ENCODE measurements at places on chromosomes 7 and 10.

DNA sequence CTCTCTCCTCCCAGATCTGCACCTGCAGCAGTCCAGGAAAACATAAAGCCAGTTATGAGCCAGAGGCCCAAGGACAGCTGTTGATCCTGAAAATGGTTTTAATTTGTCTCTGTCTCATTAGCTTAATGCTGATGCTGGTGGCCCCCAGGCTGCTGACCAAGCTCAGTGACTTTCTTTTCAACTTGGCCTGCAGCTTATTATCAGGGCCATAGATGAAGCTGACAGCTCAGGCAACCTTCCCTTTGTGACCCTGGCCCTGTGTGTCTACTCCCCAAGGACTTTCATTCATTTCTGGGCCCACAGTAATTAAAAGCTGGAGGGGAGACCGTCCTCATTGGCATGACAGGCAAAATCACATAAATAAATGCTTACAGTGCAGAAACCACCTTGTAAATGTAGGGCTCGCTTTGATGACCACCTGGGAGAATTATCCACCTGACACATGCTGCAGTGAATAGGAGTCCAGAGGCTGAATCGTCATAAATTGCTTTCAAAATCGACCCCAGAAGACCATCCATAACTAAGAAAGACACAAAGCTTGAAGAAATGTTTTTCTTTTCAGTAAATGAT is 138.5 kb downstream of the NPY start:
- no peak for DNase-seq

DNA sequence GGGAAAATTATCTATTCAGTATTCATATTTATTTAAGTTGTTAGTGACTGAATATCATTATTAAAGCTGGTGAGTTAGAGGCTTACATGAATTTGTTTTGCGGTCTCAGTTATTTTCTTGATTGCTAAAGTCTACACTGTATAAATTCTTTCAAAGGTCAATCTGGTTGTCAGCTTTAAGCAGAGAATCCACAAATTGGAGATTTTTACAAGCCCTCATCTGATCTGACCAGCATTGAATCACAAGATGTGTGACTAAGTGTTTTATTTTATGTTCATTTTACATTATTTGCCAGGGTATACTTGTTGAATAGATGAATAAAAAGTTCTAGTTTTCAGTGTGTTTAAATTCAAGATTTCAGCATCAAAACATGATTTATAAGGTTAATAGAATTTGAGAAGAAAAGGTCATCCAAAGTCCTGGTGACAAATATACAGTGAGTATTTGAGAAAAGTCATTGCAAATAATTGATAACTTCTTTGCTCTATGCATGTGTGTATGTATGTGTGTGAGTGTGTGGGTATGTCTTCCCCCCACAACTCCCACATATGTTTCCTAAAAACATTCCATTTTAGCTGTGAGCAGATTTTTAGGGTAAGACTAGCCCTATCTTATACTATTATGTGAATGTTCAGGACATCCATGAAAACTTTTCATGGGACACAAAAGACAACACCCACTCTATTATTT is 4.4 kb downstream of the SEMA3A start:
- no peak for DNase-seq

DNA sequence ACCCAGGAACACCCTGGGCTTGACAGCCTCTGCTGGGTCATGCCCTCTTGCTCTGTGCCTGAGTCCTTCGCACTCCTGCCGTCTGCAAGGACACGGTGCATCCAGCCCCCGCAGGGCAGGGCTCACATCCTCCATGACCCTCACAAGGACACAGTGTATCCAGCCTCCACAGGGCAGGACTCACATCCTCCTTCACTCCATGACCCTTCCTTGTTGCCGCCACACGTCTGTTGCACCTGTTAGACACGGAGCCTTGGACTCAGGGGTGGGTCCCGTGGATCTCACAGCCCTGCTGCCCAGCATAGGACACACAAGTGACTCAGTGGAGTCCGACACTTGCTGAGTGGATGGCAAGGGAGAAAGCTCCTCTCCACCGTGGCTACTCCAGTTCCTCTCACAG is 500.8 kb downstream of the DNAJB6 start:
- DNase-seq, result no peak

DNA sequence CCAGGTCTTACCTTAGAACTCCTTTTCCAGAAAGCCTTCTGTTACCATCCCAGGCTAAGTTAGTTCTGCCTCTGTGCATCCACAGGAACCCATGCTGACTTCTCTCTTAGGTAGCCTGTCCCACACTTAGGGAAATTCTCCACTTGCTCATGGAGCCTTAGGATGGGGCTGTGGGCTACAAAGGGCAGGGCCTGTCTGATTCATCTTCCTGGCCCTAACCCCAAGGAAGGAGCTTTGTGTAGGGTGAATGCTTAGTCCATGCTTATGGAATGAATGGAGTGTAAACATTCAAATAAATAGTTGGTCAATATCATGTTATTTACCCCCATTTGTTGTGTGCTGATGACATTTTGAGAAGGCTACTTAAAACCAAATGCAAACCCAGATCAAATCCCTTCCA is 54.7 kb downstream of the EMX2 start:
- no peak for DNase-seq

DNA sequence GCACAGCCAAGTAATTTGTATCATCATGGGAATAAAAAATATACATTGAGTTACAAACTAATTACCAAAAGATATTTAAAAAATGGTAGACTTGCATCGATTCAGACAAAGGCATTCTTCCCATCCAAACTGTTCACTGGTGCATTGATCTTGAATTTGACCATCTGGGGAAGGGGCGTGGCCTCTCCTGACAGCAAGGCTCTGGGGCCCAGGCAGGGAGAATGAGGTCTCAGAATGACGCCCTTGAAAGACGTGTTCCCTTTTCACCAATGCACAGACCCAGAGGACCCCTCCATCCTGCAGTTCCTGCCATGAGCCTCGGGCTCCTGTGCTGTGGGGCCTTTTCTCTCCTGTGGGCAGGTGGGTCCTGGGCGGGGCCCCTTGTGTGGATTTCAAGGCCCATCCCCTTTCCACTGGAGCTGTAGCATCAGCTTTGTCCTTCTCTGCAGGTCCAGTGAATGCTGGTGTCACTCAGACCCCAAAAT is 91.1 kb upstream of the PRSS58 start:
- no peak for DNase-seq

DNA sequence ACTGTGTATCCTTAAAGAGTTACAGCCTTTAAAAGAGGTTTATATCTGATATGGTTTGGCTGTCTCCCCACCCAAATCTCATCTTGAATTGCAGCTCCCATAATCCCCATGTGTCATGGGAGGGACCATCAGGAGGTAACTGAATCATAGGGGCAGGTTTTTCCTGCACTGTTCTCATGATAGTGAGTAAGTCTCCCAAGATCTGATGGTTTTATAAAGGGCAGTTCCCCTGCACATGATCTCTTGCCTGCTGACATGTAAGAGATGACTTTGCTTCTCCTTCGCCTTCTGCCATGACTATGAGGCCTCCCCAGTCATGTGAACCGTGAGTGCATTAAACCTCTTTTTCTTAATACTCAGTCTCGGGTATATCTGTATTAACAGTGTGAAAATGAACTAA is 9.7 kb downstream of the RTKN2 start:
- no peak for DNase-seq

- no peak for DNase-seq
These were observed 285.6 kb downstream of the HGF start for GRCh38 chr7:81484261-81484660.

GRCh38 chr7:11193131-11193867 is 219.6 kb downstream of the PHF14 start:
- no peak for DNase-seq

DNA sequence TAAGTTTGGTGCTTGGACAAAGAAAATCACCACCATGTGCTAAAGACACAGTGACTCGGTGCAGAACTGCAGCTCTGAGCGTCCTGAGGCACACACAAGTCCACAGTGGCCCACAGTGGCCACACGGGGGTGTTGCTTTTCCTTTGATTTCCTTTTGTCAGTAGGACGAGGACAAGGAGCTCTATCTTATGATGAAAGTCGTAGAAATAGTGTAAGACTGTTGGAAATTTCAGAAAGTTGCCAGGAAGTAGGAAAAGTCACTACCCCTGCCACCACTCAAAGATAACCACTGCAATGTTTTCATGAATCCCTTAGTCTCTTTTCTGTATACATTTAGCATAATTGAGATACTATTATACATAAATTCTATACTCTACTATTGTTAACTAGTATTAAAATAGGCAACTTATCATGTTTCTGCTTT is 146.0 kb downstream of the TNS3 start:
- no peak for DNase-seq

DNA sequence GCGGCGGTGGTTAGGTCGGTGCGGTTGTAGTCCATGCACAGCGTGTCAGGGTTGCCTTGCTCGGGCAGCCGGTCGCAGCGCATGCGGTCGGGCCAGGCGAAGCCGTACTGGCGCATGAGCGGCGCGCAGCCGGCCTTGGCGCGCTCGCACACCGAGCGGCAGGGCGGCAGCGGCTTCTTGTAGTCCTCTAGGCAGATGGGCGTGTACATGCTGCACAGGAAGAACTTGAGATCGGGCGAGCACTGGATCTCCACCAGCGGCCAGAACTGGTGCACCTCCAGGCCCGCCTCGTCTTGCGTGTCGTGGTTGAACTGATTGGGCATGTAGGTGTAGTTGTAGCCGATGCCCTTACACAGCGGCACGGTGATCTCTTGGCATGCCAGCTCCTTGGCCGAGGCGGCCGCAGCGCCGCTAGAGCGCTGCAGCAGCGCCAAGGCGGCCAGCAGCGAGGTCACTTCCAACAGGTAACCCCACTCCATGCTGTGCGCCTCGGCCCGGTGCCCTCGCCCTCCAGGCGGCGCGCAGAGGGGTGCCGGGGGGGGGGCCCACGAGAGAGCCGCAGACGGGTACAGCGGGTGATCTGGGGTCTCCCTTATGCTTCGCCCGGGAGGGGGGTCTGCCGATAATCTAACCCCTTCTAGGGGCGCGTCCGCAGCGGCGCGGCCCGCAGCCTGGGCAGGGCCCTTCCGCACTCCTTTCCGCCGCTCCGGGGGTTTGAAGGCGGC is 983 bp downstream of the FZD8 start:
- peak; percentile 10 for DNase-seq

GRCh38 chr7:96316949-96317348 is 4.9 kb downstream of the SLC25A13 start:
- no peak for DNase-seq

GRCh38 chr10:83301732-83302131 is 837.6 kb upstream of the GHITM start:
- no peak for DNase-seq

GRCh38 chr7:120164-120991 is 72.0 kb upstream of the FAM20C start:
- no peak for DNase-seq

DNA sequence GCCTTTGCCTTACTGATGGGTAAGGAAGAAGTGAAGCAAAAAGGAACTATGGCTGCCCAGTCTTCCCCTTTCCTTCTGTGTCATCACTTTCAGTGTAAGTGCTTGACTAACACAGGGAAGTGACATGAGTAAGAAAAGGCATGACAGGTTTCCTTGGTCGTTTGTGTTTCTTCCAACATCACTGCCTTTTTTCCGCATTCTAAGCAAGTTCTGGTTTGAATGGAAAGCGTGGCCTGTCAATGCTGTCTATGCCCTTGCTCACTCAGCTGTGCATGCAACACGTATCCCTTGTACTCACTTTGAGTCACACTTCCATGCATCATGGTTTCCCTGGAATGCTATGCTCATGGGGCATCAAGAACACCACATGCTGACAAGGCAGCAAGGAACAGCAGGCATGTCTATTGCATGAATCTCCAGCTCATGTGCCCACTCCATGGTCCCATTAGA is 111.8 kb downstream of the OAT start:
- DNase-seq, result no peak

- no peak for DNase-seq
These were observed 28.6 kb upstream of the RHBDD2 start for GRCh38 chr7:75850235-75850634.

- DNase-seq, result no peak
These were observed 2.2 kb downstream of the BBIP1 start for GRCh38 chr10:110916554-110917346.

DNA sequence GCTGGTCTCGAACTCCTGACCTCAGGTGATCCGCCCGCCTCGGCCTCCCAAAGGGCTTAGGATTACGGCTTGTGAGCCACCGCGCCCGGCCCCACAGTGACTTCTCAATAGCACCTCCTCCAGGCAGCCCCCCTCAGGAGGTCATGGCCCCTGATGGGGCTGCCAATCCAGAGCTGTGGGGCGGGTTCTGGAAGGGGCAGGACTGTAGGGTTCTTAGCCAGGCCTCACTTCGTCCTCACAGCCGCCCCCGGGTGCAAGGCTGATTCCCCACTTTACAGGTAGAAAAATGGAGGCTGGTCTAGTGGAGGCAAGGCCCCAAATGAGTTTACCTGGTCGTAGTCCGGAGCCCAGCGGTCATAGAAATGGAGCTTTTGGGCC is 638 bp downstream of the METTL27 start:
- DNase-seq, result no peak

DNA sequence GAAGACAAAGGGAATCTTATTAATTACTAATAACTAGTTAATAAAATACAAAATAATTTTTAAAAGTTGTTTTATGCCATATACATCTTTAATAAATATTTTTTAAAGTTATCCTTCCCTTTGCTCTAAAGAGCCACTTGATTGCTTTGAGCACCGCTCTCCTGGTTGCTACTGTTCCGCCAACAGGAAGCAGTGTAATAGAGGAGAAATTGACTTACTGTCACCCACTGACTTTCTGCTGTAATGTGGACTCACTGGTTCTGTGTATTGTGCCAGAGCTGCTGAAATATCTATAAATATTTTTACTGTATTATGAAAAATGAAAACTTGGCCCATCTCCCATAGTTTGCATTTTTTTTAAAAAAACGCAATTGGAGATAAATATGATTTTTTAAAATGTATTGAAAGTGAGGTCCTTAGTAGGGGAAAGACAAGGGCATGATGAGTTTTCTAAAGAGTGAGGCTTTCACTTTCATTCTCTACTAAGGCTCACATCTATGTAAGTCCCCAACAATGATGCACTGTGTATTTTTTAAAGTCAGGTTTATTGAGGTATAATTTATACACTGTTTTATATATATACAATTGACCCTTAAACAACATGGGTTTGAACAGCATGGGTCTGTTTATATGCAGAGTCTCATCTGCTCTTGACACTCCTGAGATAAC is 100.5 kb downstream of the NPY start:
- no peak for DNase-seq

GRCh38 chr7:100369105-100369504 is 4.2 kb upstream of the PILRA start:
- DNase-seq, result peak; percentile 13

- no peak for DNase-seq
These were observed 47.7 kb upstream of the ATP6V0A4 start for GRCh38 chr7:138845711-138846110.

DNA sequence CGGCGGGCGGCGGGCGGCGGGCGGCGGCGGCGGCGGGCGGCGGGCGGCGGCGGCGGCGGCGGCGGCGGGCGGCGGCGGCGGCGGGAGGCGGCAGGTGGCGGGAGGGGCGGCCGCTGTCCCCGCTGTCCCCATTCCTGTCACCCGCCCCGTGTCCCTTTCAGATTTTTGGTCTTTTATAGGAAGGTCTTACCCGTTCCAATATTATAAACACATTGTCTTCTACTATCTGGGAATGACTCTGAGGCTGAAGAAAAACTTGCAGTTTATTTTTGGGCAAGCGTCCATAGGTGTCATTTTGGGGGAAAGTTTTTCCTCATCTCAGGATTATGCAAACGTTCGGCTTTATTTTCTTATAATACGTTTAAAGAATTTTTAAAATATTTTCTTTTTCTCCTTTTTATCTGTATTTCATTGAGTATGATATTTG is 578 bp downstream of the ZNF713 start:
- no peak for DNase-seq

- DNase-seq, result no peak
These were observed 39.7 kb upstream of the MKRN1 start for GRCh38 chr7:140519007-140519399.
